Stimulated activated CD8-positive, alpha-beta memory T cell treated with anti-CD3 and anti-CD28 coated beads, Interleukin-4, amount 100 ng/mL, for 4 hours (primary cell): ENCODE measurements at places on chromosomes 3 and 15.

DNA sequence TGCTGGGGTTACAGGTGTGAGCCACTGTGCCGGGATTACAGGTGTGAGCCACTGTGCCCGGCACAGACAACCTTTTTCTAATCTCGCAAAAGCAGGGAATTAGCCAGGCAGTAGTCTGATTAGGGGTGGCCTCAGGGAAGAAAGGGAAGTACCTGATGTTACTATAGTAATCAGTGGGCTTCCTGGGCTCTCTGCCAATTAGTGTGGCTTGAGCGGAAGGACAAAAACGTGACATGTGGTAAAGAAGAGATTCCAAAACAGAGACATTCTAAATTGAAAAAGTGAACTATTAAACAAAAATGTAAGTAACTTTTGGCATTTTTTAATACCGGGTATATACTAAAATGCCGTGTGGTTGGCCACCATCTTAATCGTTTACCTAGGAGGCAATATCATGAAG is 48.1 kb downstream of the CFAP20DC start:
- DNase-seq: no peak

GRCh38 chr3:37912052-37912733 is 50.5 kb downstream of the CTDSPL start:
- DNase-seq: no peak

DNA sequence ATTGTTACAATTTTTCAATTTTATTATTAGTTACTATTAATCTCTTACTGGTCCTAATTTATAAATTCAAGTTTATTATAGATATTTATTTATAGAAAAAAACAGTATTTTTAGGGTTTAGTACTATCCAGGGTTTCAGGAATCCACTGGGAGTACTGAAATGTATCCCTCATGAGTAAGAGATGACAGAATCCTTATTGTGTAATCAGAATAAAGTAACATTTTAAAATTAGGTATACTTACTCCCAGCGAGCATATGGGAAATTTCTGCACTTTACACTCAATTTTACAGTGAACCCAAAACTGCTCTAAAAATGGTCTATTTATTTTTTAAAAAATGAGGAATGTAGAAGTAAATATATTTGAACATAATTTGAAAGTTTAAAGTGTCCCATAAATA is 202.7 kb downstream of the CGGBP1 start:
- DNase-seq: no peak

DNA sequence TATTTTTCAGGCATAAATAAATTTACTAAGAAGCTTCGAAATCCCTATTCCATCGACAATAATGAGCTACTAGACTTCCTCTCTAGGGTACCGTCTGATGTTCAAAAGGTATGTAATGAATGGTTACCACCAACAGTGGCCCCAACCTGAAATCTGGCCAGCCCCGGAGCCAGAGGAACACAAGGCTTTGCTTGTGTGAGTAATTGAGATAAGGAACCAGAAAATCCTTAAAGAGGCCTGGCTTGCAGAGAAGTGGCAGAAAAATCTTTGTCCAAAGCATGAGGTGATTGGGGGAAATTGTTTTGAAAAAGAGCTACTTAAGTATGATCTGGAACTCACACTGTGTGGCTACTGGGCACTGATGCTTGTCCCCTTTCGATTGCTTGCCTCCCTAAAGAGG is 245.3 kb downstream of the MCTP2 start:
- DNase-seq: no peak

DNA sequence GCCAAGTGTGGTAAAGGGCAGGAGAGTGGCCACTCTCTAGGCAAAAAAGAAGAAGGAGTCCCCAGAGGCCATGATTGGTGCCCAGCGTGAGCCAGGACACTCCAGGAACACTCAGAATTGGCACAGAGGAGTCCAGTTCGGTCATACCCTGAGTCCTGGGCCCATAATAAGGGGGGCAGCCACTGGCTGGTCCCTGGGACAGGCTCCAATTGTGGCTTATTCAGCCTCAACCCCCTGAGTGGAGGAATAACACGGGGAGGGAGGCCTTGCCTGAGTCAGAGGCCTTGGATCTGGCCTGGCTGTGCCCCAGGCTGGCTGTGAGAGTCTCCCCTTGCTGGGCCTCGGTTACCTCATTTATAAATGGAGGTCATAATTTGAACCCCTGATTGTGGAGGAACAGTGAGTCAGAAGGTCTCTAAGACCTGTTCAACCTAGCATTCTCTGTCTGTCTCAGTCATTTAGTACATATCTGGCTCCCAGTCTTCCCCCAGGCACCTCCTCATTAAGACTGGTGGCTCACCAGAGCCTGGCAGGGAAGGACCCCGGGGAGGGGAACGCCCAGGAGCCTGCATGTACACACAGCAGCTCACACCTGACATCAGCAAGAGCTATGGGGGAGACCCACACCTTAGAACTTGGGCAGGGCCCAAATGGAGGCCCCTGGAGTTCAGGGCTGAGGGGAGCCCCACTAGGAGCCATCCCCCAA is 95.9 kb upstream of the ATP2B2 start:
- no peak for DNase-seq

GRCh38 chr3:86995537-86995936 is 4.6 kb upstream of the VGLL3 start:
- DNase-seq: no peak

GRCh38 chr3:31530960-31531335 is 1.8 kb upstream of the STT3B start:
- DNase-seq: no peak

DNA sequence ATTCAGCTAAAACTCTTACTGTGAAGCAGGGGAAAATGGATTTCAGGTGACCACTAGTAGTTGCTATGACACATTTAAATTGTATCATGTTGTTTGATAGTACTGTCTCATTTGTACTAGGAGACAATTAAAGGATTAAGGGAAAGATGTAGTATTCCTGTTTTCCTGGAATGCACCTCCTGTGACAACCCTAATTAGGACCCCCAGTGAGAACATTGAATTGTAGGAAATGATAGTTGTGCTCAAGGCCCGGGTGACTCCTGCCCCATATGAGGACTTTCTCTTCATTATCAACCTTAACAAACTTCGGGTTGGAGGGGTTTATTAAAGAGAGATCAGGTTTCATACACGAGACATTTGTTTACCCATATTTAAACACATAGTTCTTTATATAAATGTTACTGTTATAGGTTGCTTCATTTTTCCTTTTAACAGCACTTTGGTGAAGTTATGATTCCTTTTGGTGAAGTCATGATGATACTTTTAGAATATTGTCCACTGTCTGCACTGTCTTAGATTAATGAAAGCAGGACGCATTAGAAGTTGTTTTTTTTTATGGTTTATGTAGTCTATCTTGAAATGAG is 392.6 kb upstream of the NAALADL2 start:
- no peak for DNase-seq

DNA sequence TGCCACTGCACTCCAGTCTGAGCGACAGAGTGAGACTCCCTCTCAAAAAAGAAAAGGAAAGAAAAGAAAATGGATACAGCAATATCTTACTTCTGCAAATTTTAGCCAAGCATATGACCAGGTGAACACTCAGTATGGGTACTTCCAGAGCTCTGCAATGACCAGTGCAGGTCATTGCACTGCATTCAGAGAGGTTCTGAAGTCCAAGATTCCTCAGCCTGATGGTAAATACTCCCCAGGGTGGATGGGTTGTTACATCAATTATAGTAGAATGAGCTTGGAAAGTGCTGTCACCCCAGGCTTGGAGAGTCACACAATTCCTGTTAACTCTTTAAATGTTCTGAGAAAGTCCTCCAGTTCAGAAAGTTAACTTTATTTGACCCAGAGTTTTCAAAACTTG is 103.7 kb downstream of the RPLP1 start:
- no peak for DNase-seq

DNA sequence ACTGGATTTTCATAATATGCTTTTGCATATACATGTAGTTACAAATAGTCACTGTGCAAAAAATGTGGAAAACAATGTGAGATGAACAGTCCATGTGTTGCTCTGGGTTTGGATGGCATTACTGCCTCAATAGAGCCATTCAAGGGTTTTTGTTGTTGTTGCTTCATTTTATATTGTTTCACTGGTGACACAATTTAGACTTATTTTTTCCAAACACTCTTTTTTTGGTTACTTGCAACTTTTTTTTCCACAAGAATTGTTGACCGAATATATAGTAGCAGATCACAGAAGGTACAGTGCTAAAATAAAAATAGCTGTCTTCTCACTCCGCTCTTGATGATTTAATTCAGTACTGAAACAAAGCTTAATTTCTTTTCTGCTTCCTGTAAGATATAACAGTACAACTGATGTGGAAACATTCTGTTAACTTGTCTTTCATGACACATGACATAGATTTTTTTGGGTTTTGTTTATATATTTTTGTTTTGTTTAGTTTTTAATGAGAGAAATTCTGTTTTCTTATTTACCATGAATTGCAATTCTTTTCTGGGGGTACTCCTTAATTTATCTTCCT is 618.6 kb downstream of the NAALADL2 start:
- DNase-seq: no peak

DNA sequence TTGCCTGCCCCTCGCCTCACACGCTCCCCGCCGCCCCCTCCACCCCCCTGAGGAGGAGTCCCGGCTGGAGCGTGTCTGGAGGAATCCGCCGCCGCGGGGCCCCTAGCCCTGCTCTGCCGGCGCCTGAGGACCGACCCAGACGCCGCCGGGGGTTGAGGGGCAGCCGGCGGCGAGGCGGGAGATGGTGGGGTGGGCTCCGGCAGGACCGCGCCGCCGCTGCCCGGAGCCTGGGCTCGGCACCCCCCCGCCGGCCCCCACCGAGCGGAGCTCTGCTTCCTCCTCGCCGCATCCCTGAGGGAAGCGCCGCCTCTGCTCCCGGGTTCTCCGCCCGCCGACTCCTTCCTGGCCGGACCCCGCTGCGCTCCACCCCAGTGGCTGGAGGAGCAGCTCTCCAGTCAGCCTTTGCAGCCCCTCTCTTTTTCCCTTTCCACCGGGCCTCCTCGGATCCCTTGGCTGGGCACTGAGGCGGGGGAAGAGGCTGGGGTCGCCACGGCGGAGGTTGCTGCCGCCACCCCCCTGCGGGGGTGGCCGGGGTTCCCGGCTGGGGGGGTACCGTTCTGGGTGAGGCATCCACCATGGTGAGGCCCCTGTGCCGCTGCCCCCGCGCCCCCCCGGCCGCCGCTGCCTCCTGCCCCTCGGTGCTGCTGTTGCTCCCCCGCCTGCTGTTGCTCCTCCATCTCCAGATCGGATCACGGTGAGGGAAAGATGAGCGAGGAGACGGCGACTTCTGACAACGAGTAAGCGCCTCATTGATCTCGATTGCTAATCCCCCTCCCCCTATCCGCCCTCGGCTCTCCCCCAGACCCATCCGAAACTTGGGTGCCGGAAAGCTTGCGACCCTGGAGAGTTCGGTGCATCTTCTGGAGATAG is at the start of gene SPRED1:
Gene SPRED1, plus strand, starts transcription at position 356 of the 870 bp plus-strand sequence. Its CDS starts 350 bp downstream, at position 706.
- no peak for DNase-seq

- no peak for DNase-seq
Observed at GRCh38 chr15:36130641-36131310, 448.6 kb upstream of the CDIN1 start.

GRCh38 chr15:88788816-88789215 is 14.4 kb upstream of the ACAN start:
- no peak for DNase-seq

- no peak for DNase-seq
Observed at GRCh38 chr3:42892169-42892568, 13.8 kb upstream of the ZNF662 start.

DNA sequence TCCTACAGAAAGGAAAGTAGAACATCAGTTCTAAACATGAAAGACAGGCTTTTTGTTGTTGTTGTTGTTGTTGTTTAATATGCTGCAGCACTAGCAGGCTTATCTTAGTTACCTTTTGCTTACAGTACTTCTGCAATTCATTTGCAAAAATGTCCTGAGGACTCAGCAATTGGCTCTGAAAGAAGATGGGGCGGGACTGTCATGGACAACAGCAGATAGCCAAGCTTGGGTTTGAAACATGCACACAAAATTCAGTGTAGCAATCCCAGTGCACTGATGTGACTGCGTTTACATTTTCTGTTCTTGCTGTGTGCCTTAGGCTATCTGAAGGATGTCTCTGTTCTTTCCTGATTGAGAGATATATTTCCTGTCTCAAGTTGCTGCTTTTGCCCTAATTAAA is 9.2 kb downstream of the UNC13C start:
- DNase-seq: no peak

DNA sequence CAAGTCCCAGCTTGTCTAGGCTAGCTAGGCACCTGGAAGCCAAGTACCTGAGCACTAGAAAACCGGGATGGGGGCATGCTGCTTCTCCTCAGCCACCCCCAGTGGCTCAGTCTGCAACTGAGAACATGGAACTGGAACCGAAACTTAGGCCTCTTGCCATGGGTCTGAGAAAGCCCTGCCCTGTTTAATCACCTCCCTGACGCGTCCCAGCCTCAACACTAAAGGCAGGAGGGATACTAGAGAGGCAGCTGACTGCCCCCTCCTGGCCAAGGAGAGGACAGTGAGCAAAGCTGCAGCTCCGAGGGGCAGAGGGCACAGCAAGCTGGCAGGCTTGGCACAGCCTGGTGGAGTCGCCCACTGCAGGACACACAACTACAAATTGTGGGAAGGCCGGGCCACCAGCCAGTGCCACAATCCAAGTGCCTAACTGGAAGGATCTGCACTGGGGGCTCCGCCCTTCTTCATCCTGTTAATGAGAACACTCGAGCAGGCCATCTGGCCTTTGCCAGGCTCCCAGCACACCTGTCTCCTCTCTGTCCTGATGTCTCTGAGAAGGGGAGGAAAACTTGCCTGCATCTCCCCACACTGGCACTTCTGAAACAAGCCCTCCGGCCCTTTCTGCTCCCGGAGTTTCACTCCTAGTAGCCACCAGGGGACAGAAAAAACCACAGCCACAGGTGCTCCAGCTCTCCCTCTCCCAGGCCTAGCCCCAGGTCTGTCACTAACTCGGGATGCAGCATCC is 53.7 kb downstream of the BDH1 start:
- DNase-seq: no peak

DNA sequence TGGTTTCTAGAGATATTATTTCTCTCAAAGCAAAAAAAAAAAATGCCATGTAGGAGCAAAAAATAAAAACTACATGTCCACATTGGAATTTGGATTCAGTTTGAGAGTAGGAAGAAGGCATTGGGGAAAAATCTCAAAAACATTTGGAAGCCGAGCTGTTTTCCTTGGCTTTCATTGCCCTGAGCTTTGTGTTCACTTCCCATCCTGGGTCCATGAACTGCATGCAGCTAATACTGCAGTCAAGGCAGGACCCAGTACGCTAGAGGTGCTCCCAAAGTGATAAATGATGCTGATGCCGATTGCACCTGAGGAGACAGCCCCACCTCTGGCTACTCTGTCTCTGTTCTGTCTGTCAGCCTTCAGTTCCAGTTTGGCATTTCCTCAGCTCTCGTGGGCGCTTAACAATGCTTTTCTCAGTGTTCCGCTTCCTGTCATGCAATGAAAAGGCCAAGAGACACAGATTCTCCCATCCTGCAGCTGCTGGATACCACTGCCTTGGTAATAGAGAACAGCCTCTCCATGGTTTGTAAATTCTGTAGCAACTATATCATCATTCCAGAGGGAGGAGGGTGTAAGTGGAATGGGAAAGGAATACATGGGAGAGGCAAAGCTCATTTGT is 181.8 kb downstream of the RYR3 start:
- no peak for DNase-seq

DNA sequence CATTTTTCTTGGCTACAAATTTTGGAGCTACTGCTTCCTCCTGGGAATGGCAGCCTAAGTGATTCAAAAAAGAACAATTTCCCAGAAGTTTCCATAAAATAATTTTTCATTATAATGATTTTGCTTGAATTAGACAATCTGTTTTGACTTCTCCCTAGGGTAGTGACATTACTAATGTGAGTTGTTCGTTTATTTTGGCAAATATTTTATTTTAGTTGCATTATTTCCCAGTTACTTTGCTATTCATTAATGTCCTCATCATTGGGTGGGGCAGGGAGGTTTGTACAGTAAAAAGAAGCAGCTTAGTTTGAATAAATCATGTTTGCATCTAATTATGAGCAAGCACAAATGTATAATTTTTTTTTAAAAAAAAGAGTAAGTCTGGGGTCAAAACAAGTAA is 686.6 kb downstream of the ROBO2 start:
- DNase-seq: no peak
